ENCODE measurements at places on chromosomes 4 and X.

DNA sequence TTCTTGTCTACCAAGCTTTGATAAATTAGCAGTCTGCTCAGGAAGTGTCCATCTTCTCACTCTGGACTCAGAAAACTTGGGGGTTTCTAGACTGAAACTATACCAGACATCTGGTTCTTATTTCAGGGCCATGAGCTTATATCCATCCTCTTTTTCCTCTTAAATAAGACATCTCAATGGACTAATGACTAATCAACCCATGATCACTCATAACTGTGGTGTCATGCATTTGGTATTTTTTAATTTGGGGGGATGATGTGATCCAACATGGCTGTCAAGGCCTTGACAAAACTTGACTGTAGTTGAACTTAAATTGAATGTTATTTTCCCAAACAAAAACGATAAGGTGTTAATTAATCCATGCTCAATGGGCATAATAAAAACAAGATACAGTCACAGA, 87.8 kb downstream of the GPRASP3 start:
- no peak overlapping the region for H3K4me3 ChIP-seq
- H3K36me3 ChIP-seq, result no peaks in the 10 kb centered on the region
- H3K27me3 ChIP-seq, result no peaks in the 10 kb centered on the region
- no peak for DNase-seq
- no peaks in the 10 kb centered on the region for H3K4me1 ChIP-seq

- no peaks in the 10 kb centered on the region for H3K27me3 ChIP-seq
- no peaks in the 10 kb centered on the region for H3K36me3 ChIP-seq
- no peak overlapping the region for H3K4me3 ChIP-seq
- no peaks in the 10 kb centered on the region for H3K4me1 ChIP-seq
These were observed 111.7 kb downstream of the AMER1 start for GRCh38 chrX:64093761-64094160.

GRCh38 chr4:89538171-89538570, 230.6 kb upstream of the GPRIN3 start:
- no peak for DNase-seq
- peaks cover 14% of the 10 kb centered on the region for H3K4me1 ChIP-seq
- no peak overlapping the region for H3K4me3 ChIP-seq
- H3K36me3 ChIP-seq, result no peaks in the 10 kb centered on the region

DNA sequence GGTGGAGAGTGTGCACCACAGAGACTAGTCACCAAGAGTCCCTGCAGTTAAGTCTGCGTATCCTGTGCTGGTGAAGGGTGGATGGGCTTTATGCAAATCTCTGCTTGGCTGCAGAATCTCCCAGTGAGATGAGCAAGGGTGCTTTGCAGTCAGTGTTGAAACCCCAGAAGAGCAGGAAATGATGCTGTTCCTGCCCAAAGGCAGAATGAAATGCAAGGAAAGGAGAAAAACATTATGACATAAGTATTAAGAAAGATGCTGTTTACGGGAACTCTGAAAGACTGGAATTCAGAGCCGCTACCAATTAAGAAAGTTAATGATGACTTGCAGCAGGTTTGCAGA, 25.4 kb upstream of the ACSL1 start:
- no peaks in the 10 kb centered on the region for H3K4me1 ChIP-seq
- H3K27ac ChIP-seq, result no peak overlapping the region
- H3K27me3 ChIP-seq, result no peaks in the 10 kb centered on the region
